H1 (cell line): ENCODE measurements at places on chromosomes 5 and 9.

- no peak for DNase-seq
These were observed 129.7 kb downstream of the CDC42SE2 start for GRCh38 chr5:131393498-131393968.

DNA sequence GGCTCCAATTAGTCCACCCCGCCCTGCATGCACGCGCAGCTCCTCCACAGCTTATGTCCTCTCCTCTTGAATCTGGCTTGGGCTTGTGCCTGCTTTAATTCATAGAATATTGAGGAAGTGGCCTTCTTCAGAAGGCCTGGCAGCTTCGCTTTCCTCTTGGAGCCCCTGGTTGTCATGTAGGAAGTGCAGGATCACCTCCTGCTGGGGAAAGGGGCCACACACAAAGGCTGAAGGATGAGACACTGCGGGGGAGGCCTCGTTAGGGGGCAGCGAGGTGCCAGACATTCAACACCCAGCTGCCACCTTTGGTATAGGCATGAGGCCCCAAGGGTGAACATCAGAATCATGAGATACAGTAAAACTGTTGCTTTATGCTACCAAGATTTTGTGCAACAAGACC is 2.7 kb upstream of the CNOT6 start:
- no peak for DNase-seq

- no peak for DNase-seq
These were observed 147.5 kb downstream of the GNAQ start for GRCh38 chr9:77883846-77884771.

GRCh38 chr5:119315516-119315949 is 40.3 kb upstream of the TNFAIP8 start:
- no peak for DNase-seq

DNA sequence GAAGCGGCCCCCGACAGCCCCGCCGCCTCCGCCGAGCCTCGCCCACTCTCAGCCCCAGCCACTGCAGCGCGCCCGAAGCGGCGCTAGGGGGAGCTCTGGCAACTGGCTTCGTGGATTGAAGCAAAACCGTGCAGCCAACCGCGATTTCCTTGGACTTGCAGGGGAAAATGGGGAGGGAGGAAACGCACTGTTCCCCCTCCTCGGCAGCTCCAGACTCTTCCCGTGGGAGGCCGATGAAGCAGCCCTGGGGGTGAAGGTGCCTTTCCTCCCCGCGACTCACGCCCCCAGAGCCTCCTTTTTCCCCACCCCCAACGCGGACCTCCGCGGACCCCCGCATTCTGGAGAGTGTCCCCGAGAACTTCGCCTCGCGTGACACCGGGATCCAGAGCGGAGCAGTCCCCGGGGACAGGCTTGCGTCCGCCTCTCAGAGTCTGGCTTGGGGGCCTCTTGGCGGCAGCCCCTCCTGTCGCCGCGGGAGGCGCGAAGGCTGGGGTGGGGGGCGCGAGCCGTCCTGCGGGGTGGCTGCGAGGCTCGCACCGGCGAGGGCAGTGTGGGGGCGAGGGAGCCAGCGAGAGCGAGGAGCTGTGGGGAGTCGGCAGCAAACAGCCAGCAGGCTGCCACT is 3.8 kb downstream of the IER5L start:
- no peak for DNase-seq

GRCh38 chr5:38467353-38468040 is 88.9 kb downstream of the LIFR start:
- DNase-seq: no peak
